ENCODE measurements at places on chromosomes 4 and X.

DNA sequence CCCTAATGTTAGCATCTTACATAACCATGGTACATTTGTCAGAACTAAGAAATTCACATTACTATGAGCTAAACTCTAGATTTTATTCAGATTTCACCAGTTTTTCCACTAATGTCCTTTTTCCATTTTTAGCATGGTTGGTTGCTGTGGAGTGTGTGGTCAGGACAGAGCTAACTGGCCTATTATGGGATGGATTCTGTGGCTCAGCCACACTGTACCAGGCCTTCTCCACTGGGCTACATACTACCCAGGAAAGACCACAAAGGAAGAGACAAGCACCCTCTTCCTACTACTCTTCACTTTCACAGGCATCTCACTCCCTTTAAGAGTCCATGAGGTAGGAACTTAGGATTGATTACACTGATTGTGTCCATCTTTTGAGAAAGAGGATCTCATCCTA is 67.4 kb downstream of the ZNF827 start:
- DNase-seq, result no peak

DNA sequence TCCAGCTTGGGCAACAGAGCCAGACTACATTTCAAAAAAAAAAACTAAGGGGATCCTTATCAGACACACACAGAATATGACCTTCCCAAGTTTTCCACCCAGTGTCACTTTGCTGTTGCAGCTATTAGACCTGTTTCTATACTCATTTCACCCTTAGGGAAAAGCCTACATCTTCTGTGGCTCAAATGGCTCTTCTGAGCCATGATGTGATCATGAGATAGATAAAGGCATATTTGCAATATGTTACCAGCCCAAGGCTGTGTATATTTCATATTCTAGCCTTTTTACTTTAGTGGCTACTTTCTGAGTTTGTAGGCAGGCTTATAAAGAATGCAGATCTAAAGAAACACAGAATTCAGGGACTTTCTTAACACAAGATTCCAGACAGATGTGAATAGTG is 19.3 kb downstream of the RS1 start:
- no peak for DNase-seq

DNA sequence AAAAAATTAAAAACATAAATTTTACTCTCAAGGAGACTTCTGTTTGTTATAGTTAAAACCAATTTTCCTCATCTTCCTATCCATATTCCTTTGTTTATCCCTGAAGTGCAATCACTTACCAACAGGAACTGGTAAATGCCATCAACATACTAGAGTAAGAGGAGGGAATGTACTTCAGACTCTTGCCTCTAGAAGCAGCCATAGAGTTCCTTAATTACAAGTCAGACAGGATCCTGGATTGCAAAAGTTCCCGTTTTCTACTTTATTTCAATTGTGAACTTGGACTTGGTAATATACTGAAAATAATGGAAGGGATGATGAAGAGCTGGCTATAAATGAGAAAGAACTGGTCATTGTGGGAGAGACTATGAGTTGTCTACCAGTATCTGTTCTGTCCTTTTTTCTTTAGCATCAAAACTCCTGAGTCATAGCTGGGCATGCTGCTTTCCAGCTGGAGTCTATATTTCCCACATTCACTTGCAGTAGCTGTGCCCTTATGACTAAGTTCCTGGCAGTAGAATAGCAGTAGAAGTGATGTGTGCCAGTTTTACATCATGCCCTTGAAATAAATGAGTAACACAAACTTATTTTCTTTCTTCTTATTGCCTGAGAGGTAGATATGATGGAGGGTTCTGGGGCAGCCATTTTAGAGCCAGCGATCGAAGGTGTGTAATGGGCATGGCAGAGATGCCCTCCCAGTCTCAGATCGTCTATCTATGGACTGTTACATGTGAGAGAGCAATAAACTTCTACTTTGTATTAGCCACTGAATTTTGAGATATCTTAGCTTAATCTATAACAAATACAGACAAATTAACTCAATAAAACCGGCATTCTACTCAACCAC is 26.8 kb upstream of the SPARCL1 start:
- peak; percentile 85 for DNase-seq

DNA sequence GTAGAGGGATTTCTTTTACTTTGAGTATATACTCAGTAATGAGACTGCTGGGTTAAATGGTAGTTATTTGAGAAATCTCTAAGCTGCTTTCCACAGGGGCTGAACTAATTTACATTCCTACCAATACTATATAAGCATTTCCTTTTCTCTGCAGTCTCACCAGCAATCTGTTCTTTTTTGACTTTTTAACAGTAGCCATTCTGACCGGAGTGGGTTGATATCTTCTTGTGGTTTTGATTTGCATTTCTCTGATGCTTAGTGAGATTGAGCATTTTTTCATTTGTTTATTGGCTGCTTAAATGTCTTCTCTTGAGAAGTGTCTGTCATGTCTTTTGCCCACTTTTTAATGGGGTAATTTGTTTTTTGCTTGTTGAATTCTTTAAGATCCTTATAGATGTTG is 43.3 kb downstream of the SPCS3 start:
- no peak for DNase-seq

DNA sequence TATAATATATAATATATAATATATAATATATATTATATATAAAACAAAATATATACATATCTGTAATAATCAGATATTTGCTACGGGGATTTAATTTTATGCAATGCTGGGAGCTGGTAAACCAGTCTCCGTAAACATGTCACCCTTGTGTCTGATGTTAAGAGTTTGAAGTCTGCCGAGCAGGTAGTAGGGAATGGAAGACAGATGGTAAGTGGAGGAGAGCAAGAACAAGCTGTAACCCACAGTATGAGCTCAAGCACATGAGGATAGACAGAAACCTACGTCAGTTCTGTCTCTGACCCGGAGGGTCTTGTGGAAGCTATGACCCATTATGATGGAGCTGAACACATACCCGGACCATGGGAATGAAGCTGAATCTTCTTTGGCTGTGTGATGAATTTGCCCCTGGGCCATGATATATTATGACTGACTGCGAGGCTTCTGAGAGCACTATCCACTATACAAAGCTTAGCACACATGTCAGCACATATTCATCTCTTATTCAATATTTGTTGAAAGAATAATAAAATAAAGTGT is 46.2 kb downstream of the TIGD2 start:
- no peak for DNase-seq

GRCh38 chrX:106946464-106946863 is 26.3 kb downstream of the CLDN2 start:
- DNase-seq, result no peak

DNA sequence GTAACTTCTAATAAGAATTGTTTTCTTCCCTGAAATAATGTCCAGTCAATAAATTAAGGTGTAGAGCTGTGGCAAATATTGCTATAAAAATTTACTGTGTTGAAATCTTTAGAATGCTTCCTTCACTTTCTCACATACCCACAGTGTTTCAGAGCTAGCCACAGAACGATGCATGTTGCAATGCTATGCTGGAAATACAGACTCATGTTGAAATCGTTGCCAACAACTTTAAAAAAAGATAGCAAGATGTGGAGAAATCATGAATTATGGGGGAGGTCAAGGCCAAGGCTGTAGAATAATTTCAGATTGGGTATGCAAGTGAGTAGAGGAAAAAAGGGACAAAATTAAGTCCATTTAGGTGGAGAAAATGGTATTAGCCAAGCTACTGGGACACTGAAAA is 204.8 kb downstream of the VEGFC start:
- no peak for DNase-seq

- DNase-seq, result no peak
Observed at GRCh38 chr4:151673908-151674520, 86.8 kb downstream of the GATB start.

DNA sequence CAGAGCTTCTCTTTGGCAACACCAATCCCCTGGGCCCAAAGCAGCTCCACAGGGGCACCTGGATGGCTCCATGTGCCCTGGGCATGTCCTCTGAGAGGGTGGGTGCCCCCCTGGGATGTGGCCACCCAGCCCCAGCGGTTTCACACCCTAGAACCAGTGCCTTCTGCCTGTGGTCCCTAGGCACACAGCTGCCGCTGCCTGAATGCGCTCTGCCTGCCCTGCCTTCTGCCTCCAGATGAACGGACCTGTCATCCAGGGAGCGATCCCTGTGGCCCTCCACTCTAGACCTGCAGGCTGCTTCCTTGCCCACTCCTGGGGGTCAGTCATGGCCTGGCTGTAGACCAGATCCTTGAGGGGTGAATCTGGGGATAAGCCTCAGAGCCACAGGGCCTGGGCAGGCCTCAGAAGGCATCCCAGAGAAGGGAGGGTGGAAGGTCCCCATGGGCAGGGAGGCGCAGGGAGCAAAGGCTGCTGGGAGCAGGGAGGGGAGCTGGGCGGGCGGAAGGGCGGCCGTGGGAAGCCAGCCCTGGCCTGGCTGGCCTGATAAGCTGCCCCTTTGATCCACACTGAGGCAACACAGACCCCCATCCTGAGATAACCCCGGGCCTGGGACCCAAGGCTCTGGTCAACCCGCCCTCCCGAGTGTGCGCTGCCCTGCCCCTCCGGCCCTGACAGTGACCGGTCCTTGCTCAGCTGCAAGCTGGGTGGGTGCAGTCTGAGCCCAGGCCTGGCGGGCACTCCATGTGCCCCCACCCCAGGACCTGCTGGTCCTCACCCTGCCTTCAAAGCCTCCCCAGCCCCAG is 8.1 kb upstream of the FGFR3 start:
- DNase-seq, result no peak

DNA sequence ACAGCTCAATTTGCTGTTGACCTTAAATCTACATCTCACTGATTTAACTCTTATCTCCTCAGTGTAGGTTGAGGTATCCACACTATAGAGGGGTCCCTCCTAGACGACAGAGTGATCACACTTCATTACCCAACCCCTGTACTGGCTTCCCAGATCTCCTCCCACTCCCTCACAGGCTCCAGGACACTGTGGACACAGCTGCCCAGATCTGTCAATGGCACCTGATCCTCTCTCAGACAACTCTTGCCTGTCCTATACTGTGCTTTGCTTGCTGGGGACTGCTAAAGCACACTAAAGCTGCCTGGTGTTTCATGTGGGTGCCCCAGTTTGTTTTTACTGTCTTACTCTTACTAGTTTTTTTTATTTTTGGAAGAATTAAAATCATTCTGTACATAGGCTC is 27.9 kb downstream of the RAB40AL start:
- DNase-seq, result no peak

DNA sequence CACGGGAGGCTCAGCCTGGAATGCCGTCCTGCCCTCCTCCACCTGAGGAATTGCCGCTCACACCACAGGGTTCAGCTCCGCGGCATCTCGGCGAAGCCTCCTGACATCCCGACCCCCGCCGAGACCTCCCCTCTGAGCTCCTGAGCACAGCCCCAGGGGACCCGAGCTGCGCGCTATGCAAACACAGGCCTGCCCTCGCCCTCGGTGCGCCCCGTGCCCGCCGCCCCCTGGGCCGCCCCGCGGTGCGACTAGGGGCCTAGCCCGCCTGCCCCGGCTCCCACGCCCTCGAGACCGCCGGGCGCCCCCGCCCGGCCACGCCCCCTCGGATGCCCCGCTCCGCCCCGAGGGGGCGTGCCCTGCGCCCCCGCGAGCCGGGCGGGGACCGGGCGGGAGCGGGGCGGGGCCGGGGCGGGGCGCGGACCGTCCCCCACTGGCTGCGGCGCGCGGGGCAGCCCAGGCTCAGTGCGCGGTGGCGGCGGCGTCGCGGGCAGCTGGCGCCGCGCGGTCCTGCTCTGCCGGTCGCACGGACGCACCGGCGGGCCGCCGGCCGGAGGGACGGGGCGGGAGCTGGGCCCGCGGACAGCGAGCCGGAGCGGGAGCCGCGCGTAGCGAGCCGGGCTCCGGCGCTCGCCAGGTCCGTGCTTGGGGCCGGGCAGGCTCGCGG is at the start of gene FGFR3:
Gene FGFR3 (plus strand): TSS at position 462 of the 664 bp plus-strand sequence. CDS start 642 bp downstream, outside the sequence.
- DNase-seq, result peak; percentile 60

- no peak for DNase-seq
Observed at GRCh38 chr4:109444182-109444844, 10.7 kb downstream of the SEC24B start.

- peak; percentile 12 for DNase-seq
Observed at GRCh38 chr4:143025081-143025704, 159.5 kb upstream of the USP38 start.

DNA sequence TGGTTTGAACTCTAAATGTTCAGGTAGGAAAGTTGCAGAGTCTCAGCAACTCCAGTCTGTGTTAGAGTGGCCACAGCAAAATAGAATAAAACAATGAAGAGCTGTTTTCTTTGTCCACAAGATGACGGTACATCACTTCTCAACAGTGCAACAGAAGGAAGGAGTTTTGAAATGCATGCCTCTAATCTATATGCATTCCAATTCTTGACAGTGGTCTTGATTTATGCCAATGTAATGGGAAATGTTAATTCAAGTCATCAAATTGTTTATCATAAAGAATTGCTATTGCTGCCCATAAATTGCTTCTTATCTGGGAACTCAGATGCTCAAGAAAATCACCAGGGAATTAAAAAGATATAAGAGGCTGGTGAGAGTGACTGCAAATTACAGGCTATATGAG is 195.5 kb upstream of the PRPS2 start:
- DNase-seq, result no peak

- no peak for DNase-seq
Observed at GRCh38 chrX:1139185-1139500, 73.3 kb downstream of the CRLF2 start.

GRCh38 chr4:99061048-99061700 is 27.4 kb downstream of the ADH5 start:
- no peak for DNase-seq

DNA sequence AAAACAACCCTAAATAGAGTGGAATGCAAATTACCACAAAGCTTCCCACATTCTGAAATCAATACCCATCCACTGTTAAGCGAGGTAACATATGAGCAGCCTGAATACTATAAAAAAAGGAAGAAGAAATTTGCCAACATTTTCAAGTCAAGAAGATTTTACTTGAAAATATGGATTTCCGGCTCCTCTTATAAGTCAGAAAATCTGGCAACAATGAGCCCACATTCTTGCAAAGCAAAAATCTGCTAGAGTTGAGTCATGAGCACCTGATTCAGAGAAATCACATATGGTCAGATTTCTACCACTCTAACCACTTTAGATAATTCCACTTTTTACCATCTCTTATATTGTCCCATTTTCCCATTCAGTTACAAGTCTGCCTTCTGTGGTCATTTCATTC is 395.7 kb downstream of the DTHD1 start:
- DNase-seq, result no peak

DNA sequence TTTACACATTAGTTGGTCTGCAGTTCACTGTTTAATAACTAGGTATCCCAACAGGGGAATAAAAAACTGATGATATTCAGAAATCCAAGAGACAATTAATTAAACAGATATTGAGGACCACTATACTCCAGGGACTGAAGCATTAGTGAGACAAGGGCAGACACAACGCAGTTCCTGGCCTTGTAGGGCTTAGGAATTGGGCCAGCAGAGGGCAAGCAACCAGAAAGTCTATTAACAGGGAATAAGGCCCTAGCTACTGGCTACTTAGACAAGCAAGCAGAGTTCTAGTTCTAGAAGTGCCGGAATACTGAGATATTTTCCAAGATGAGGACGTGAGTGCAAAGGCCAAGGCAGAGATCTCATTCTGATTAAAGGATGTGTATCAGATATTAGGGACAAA is 58.6 kb upstream of the ADGRA3 start:
- DNase-seq, result no peak

- DNase-seq, result no peak
Observed at GRCh38 chrX:19695884-19696283, 180.6 kb upstream of the MAP3K15 start.

- peak; percentile 4 for DNase-seq
Observed at GRCh38 chr4:136725286-136726081, 806.8 kb downstream of the PCDH18 start.

Data from RKO (cell line).